Stimulated activated CD8-positive, alpha-beta memory T cell treated with anti-CD3 and anti-CD28 coated beads, Interleukin-4, amount 100 ng/mL, for 1 hour (primary cell): ENCODE measurements at places on chromosomes 5 and 9.

GRCh38 chr5:137808503-137809135, 54.5 kb upstream of the HNRNPA0 start:
- DNase-seq: no peak

- DNase-seq: no peak
Observed at GRCh38 chr9:96169901-96170300, 132.1 kb downstream of the HSD17B3 start.

DNA sequence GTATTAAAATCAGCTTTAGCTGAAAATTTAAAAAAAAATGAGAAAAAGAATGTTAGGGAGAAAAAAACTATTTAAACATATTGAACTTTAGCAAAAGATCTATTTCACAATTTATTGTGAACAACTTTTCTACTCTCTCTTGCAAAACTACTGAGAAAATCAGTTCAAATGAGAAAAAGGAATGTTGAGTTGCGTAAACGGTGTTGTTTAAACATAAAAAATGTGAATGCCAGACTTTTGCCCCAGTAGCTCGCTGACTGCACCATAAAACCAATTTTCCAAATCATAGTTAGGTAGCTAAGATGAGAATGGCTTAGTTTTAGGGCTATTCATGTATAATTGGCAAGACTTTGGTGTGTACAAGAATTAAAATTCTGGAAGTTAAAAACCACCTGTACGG, 13.4 kb upstream of the RAD23B start:
- no peak for DNase-seq

GRCh38 chr9:34962546-34962945, 4.5 kb downstream of the PHF24 start:
- DNase-seq: no peak

- DNase-seq: no peak
Observed at GRCh38 chr9:114282926-114283325, 40.0 kb upstream of the ORM1 start.

GRCh38 chr5:143494595-143494994, 91.1 kb upstream of the NR3C1 start:
- DNase-seq: no peak

DNA sequence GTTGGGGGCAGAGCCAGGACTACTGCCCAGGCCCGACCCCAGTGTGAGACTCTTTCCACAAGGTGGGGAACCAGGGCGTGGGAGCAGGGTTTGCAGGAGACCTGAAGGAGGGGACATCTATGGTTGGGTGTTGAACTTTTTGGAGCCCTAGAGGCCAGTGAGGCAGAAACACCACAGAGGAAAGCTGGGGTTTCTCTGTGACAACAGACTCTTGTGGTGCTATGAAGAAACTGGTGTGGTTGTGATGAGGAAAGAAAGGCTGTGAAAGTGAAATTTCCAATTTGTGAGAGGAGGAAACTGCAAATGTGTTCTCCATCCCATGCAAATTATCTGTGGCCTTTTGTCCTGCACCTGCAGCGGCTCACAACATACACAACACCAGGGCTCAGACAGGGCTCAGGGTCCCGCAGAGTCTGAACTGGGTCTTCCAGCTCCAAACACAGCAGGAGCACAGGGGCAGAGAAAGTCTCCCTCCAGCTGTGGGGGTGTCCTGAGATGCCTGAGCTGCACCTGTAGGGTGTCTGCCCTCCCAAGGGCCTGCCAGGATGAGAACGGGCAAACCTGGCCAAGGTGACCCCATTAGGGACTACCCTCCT, 51.4 kb upstream of the GRHPR start:
- DNase-seq: no peak

- no peak for DNase-seq
Observed at GRCh38 chr5:93154535-93154934, 426.5 kb downstream of the NR2F1-AS1 start.

- no peak for DNase-seq
Observed at GRCh38 chr9:112332214-112332613, 1.2 kb downstream of the PTBP3 start.

- no peak for DNase-seq
Observed at GRCh38 chr9:80792726-80793125, 896.6 kb downstream of the TLE1 start.

GRCh38 chr9:127308652-127309434, 44.3 kb downstream of the GARNL3 start:
- no peak for DNase-seq

- no peak for DNase-seq
Observed at GRCh38 chr9:126151031-126151685, 175.5 kb upstream of the MVB12B start.

DNA sequence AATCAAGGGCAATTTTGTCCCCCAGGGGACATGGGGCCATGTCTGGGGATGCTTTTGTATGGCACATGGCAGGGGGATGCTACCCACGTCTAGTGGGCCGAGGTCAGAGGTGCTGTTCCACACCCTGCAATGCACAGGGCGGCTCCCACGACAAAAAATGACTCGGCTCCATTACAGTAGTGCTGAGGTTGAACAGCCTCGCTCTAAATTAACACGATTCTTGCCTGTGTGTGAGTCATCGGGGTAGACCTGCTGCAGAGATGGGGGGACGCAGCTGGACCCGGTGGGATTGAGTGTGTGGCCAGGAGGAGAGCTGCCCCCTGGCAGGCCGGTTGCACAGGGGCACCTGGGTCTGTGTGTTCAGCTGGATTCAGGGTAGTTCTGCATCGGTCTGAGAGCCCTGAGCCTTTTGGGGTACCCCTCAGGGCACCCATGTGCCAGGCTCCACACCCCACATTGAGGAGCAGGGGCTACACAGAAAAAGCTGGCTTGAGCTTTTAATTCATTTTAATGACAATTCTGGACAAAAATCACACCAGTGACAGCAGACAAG, 20.0 kb upstream of the COL5A1 start:
- no peak for DNase-seq

DNA sequence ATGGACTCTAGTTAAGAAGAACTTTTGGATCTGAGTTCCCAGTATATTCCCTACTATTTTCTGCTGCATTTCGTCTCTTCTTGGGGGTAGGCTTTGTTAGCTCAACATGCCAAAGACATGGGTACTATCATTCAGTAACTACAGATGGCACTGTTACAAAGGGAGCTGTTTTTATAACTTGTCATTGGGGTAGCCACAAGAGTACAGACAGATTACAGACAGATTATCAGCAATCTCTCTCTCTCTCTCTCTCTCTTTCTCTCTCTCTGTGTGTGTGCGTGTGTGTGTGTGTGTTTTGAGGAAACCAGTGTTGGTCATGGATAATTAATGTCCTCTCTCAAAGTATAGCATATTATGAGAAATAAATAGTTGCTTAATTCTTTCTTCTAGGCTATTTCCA, 116.1 kb downstream of the WDR70 start:
- no peak for DNase-seq

DNA sequence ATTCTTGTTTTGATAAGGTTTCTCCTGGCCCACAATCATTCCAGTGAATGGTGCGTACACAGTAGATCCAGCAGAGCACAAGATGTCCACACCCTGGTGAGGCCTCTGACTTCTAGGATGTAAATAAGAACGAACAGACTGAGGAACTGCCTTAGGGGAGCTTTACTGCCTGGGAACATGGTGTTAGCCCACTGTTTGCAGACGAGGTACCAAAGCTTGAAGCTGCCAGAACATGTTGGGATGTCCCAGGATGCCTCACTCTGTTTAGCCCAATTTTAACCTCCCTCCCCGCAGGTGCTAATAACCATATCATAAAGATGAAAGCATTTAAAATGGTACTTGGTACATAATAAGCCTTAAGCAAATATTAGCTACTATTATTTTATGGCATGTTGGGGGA, 3.5 kb downstream of the LECT2 start:
- DNase-seq: no peak

GRCh38 chr9:129422032-129422842, 198.7 kb downstream of the C9orf50 start:
- DNase-seq: no peak

- no peak for DNase-seq
Observed at GRCh38 chr9:129812385-129812784, 9.4 kb downstream of the TOR1B start.

DNA sequence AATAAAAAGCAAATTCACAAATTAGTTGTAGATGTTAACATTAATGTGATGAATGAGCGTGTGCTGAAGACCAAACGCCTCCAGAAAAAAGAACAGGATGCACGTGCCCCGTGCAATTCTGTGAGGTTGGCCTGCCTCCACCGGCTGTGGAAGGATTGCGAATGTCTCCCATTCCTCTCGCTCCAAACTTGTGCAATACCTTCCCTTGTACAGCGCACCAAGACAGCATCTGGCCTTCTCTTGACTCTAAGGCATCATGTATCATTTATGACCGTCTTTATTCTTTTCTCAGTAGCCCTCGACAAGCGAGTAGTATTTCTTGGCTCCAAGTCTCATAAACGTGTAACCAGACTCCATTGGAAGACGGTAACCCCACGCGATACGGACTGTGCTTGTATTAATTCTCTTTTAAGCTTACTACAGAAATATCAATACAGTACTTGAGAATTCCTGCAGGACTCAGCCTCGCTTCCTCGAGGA, 1.5 kb upstream of the TESK1 start:
- DNase-seq: no peak

- DNase-seq: no peak
Observed at GRCh38 chr9:6829536-6829935, 71.8 kb downstream of the KDM4C start.

DNA sequence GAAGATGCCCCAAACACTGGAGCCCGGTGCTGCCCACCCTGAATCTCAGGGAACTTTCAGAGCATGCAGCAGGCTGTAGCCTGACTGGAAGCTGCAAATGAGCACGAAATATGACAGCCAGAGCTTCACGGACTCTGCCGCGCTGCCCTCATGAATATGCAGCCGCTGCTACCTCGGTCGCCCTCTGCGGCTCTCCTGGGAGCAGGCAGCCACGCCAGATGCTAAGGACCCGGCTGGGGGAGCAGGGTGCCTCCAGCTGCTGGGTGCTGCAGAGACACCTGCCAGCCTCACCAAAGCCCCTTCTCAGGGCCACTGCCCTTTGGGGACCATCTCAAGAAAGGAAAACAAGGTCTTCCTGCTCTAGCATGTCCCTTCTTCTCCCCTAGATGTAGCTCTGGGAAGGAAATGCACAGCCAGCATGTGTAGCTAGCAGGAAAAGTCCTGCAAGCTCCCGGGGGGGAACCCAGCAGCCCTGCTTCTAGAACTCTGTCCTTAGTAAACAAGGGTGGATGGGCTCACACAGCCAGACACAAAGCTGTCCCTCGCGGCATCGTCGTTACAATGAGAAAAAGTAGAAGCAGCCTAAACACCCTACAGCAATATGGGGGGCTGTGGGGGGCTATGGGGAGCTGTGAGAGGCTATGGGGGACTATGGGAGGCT, 56.8 kb upstream of the OLFM1 start:
- DNase-seq: no peak

GRCh38 chr9:92562461-92562967, 26.7 kb upstream of the ECM2 start:
- DNase-seq: no peak

DNA sequence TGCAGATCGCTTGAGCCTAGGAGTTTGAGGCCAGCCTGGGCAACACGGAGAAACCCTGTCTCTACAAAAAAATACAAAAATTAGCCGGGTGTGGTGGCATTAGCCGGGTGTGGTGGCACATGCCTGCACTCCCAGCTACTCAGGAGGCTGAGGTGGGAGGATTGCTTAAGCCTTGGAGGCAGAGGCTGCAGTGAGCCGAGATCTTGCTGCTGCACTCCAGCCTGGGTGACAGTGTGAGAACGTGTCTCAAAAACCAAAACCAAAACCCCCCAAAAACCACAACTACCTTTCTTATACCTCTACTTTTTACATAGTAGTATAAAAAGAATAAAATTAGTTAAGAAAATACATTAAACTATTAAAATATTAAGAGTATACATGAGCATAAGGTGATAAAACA, 121.2 kb downstream of the RAPGEF6 start:
- no peak for DNase-seq

DNA sequence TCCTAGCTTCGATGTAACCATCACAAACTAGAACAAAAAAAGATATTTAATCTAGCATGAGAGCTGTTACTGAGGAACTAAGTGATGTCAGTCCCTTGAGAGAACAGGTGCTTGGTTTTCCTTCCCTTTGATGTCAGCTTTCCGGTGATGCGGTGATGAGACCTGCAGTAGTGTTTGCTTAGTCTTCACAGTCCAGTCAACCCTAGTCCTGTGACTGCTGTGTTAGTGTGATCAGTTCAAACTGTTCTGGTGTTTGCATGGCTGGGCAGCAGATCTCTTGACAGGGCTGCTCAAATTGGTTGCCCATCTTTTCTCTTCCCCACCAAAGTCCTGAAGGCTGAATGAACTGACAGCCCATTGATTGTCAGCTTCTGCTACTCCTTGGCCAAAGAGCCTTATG, 608.6 kb upstream of the DAB2 start:
- no peak for DNase-seq

DNA sequence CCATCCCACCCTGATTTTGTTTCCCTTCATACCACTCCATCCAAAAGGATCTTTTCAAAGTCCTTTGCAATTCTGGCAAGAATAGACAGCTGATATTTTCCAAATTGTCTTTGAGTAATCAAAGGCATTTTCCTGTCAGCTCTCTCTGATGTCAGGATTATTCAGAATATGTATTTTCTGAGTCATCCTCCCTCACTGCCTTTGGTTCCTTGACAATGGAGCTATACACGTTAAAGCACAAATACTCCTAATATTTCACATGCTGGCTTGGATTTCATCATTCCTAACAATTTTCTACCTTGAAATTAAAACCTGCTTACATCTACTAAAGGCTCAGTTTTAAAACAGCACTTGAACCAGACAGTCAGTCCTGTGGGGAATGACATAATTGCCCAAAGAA, 379.4 kb downstream of the GADD45G start:
- no peak for DNase-seq

DNA sequence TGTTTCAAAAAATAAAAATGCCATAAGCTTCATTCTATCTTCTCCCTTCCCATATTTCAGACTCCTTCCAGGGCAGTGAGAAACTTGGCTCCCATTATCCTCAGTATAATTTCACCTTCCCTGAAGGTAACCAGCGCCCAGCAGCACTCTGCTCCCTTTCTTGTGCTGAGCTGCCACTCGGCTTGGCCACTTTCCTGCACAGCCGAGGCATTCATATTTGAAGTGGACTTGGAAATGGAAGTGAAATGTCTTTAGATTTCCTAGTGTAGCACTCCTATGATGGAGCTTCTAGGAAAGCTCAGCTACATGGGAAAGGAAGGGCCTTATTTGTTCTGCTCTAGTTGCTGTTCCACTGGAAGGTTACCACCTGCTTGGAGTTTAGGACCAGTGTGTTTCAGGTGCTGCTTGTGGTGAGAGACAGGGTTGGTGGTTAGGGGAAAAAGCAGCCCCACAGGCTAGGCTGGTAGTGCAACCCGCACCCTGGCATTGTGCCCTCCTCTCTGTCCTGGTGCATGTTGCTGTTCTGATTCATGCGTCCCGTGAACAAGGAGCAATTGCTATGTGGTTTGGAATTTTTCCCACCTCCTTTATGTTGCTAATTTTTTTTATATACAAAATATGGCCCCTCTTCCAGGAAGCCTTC, 53.8 kb downstream of the RAD23B start:
- no peak for DNase-seq

DNA sequence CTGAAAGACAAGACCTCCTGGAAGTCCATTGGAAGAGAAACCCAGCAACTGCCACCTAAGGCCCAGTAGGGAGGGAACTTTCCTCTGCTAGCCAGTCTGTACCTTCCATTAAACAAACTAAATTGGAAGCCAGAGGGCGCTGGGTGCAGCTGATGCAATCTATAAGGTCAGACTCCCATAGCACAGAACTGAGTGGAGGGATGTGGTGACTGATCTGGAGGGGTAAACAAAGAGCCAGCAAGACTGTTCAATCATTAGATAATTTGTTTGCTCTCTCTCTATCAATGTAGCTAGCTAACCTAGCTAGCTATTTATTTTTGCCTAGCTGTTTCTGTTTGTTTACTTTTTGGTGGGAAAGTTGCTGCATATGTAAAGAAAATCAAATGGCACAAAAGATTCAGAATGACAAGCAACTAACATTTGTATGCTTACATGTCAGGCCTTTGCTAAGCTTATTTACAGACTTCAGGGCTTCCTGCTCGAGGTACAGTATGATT, 291.8 kb upstream of the DAB2 start:
- no peak for DNase-seq
